ENCODE measurements at places on chromosomes 3 and 15.

GRCh38 chr15:41546851-41547786 is 3.1 kb upstream of the RPAP1 start:
- DNase-seq, result peak; percentile 33

DNA sequence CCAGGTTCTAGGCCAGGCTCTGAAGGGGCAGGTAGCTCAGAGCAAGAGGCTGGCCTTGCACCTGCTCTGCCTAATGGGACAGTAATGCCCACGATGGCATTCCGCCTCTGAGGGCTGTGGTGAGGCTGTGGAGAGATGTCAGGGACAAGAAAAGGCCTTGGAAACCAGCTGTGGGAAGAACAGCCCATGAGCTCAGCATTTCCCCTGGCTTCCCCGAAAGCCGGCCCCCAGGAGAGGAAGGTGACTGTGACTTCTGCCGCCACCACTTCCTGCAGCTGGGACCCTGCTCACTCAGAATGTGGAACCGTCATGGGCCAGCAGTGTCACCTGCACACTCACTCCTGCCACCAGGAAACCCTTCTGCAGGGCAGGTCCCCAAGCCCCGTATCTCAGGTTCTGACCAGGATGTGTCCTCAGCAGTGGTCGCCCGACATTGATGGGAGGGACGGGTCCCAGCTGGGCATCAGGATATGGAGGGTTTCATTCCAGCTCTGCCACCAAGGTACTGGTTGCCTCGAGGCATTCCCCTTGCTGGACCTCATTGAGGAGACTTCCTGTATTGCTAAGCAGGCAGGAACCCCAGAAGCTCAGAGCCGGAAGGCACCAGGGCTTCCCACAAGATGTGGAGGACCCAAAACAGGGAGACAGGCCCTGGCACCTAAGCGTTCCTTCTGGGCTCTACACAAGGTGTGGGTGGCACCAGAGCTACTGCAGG is 30.7 kb downstream of the SEMA7A start:
- DNase-seq, result no peak

DNA sequence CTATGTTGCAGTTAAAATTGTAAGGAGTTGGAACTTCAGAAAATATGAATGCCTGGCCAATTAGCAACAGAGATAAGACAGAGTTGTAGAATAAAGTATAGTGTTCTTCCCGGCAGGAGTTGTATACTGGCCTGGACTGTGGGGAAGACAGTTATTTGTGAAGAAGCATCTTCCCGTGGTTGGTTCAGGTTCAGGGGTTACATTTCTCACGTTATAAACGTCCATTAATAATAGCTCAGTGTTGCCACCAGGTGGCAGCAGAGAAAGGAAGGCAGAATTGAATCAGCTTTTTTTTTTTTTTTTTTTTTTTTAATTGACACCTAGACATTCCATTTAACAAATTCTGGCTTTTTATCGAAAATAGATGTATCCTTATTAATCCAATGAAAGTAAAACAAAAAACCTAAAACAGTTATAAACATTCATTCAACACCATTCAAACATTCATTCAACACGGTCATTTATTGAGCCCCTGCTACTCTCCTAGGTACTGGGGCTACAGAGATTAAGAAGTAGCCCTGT is 66.4 kb upstream of the NR2E3 start:
- DNase-seq, result no peak

GRCh38 chr3:47652142-47652541 is 73.5 kb upstream of the CSPG5 start:
- DNase-seq, result no peak

- no peak for DNase-seq
Observed at GRCh38 chr15:74839526-74840395, 3.2 kb downstream of the ULK3 start.

- no peak for DNase-seq
Observed at GRCh38 chr15:51814606-51815005, 14.8 kb upstream of the TMOD3 start.

GRCh38 chr15:95843241-95843910 is 487.1 kb upstream of the NR2F2 start:
- DNase-seq, result no peak

GRCh38 chr15:89398896-89399237 is 64.2 kb upstream of the POLG start:
- no peak for DNase-seq

DNA sequence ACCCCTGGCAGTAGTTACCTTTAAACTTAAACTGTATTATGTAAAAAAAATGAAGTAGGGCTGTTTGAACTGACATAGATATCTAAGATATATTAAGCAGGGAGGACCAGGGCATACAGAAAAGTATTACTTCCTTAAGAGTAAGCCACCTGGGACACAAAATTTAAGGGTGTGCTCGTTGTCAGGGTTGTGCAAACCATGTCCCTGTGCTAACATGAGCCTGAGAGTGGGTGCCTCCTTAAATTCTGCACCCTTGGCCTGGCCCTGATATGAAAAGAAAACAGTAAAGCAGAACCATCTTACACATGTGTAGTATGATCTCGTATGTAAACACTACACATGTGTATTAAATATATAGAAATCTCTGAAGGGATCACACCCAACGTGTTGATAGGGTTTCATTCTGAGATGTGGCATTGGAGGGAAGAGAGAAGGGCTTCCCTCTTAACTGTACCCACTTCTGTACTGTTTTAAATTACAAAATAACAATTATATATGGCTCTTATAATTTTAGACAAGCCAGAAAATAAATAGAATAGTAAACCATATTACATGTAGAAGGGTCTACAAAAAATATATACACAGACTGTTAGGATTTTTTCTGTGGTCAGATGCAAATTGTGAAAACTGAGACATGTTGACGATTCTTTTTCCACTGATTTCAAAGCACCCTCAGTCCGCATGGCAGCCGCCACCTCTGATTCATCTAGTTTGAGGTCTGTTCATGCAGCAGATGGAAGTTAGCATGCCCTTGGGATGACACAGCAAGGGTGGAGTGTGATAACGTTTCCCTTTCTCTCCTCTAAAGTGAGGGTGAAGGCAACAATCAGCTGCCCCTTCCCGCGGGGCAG is 400.8 kb upstream of the PROK2 start:
- no peak for DNase-seq

DNA sequence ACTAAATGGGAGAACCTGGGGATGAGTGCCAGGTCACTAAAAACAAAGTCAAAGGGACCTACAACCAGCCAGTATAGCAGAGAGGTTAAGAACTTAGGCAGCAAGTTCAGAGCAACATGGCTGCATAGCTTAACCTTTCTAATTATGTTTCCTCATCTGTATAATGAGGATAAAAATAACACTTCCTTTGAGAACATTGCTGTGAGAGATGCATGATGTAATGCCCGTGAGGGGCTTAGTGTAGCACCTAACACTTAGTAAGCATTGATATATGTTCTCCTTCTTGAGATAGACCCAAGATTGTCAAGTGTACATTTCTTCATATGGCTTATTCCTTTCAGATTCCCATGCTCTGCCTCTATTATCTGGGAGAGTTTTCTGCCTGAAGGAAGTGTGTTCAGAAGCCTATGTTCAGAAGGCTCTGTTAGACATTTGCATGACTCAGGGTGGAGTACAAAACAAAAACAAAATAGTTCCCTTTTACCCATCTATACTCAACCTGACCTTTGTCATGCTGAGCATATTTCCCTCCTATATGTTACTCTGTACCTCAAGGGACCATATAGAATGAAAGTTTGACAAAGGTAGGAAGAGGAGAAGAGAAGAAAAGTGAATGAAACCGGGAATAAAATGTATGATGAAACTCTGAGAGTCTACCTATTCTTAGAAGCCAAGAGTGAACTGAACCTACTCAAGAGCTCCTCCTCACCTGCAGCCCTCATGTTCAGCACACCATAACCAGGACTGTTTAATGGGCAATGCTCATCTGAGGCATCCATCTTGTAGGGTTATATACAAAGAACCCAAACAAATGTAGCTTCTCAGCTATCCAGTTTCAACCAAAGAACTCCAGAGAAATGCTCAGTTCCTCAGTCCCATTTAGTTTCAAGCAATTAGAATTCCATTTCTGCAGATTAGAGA is 70.7 kb upstream of the KCNMB2 start:
- DNase-seq, result no peak

DNA sequence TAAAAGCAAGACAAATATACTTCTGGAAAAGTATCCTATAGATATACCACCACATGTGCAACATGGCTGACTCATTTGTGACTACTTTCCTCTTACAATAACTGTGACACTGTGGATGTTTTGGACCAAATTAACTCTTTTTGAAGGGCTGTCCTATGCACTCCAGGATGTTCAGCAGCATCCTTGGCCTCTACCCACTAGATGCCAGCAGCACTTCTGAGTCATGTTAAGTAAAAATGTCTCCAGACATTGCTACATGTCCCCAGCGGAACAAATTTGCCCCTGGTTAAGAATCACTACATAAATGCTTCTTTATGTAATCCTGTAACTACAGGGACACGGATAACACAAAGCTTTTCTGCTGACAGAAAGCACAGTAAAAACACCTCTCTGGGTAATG is 32.0 kb downstream of the RUVBL1 start:
- no peak for DNase-seq

DNA sequence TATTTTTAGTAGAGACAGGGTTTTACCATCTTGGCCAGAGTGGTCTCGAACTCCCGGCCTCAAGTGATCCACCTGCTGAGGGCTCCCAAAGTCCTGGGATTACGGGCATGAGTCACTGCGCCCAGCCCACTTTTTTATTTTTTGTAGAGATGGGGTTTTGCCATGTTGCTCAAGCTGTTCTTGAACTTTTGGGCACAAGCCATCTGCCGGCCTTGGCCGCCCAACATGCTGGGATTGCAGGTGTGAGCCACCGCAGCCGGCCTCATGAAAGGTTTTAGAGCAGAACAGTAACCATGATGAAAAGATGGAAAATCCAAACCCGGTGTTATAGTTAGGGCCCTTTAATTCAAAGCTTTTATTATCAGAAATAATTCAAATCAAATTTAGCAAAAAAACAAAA is 15.6 kb upstream of the MB21D2 start:
- DNase-seq, result no peak

DNA sequence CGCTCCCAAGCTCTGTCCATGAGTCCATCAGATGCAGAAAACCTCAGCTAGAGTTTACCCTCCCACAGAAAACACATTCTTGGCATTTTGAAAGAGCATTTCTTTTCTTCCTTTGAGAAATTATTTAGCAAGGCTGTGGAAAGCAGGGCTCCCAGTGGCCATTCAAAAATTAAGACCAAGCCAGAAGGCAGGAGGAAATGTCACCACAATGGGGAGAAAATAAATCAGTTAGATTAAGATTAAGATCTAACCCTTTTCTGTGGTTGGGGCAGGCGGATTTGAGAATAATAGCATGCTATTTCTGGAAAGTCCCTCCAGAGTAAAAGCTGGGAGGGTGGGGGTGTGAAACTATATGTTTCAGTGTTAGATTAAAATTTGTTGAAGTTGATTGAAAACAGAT is 20.2 kb downstream of the LRIG1 start:
- DNase-seq, result no peak

DNA sequence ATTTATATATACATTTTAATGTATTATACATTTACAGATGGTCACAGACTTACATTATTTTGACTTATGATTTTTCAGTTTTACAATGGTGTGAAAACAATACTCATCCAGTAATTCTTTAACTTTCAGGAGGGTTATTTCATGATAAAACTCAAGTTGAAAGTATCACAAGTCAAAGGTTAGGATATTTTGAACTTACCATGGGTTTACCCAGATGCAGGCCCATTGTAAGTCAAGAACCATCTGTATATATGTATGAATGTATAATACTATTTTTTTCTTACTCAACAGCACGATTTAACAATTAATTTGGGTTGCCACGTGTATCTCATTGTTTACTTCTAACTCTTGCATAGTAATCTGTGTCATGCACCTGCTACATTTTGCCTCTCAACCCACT is 1002.0 kb downstream of the OTOL1 start:
- no peak for DNase-seq

DNA sequence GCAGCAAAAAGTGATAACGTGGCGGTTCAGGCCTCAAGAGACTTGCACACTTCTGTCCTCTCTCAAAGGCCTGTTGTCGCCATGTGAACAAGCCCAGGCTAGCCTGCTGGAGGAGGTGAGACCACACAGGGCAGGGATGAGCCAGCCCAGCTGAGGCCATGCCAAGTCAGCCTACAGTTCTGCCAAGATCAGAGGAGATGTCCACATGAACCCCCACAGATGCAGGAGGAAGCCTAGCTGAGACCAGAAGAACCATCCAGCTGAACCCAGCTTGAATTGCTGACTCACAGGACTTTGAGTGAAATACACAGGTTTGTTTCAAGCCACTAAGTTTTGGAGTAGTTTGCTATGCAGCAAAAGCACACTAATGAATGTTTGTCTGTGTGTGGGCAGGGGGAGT is 50.3 kb upstream of the SEC13 start:
- no peak for DNase-seq

- no peak for DNase-seq
Observed at GRCh38 chr15:88656760-88657221, 18.0 kb downstream of the ISG20 start.

DNA sequence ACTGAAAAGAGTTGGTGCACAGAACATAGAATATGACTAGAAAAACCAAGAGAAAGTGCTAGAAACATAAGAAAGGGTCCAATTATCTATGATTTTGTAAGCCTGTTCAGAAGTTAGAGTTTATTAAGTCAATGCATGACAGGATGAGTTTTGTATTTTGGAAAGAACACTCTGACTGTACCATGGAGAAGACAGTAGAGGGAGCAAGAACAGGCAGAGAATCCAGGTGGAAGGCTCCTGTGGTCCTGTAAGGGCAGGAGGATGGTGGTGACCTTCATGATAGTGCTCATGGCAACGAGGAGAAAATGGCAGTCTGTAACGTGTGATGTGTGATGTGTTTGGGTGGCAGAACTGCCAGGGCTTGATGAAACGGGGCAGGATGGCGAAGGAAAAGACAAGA is 249.1 kb downstream of the CTNNB1 start:
- no peak for DNase-seq

GRCh38 chr3:118936811-118937210 is 97.8 kb downstream of the IGSF11 start:
- DNase-seq, result no peak

GRCh38 chr3:172042136-172042662 is 2.8 kb downstream of the FNDC3B start:
- DNase-seq, result no peak

- DNase-seq, result no peak
Observed at GRCh38 chr3:134352031-134352671, 22.1 kb downstream of the AMOTL2 start.

DNA sequence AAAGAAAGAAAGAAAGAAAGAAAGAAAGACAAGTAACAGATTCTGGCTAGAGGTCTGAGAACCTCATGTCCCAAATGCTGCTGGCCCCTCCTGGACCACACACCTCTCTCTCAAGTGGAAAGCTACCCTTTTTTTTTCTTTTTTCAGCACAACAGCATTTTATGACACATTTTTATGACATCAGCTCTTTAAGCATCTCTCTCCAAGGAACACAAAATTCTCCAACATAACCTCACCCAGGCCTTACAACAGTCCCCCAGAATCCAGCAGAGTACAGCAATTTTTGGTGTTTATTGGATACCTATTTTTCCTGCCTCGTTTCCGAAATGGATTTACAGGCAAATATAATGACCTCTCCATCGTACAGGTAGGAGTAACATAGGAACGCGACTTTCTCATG is 11.2 kb upstream of the NTRK3 start:
- DNase-seq, result no peak

- no peak for DNase-seq
Observed at GRCh38 chr15:40446144-40446543, 5.4 kb downstream of the BAHD1 start.

- no peak for DNase-seq
Observed at GRCh38 chr3:44511238-44511566, 33.7 kb upstream of the ZNF445 start.
